MM.1S (cell line): ENCODE measurements at places on chromosomes 12 and 14.

DNA sequence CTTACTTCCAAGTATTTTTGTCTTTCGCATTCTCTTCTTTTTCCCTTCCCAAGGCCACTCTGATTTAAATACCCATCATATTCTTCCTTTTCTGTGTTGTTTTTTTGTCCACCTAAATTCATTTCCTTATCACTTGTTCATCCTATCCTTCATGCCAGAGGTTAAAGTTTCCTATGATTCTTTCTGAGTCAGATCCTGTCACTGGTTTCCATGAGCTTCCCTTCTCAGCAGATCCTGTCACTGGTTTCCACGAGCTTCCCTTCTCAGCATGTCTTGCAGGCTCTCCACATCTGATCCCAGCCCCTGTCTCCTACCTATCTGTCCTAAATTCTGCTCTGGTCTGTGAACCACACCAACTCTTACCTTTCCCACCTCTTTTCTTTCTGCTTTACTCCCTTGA lies 311.8 kb upstream of the RGS6 start:
- no peak for DNase-seq

GRCh38 chr14:67468378-67468730 lies 20.2 kb downstream of the TMEM229B start:
- DNase-seq: no peak

- no peak for DNase-seq
Observed at GRCh38 chr12:92528586-92528985, 174.2 kb upstream of the PLEKHG7 start.

GRCh38 chr14:91339671-91340369 lies 77.8 kb downstream of the CCDC88C start:
- no peak for DNase-seq

DNA sequence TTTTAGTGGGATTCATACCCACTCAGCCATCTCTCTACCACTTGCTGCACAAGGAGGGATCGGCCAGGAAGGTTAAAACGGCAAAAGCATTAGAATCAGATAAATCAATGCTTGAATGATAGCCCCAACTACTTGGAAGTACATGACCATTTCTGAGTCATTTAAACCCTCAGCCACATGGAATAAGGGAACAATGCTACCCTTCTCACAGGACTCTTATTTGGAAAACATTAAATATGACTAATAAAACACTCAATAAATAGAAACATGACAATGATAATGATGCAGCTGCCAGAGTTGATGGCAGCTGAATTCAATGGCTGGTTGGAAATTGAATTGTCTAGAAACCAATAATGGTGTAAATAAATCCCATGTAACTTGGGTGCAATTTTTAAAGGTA lies 165.4 kb downstream of the FLRT2 start:
- DNase-seq: no peak
